Stimulated activated CD4-positive, alpha-beta T cell treated with anti-CD3 and anti-CD28 coated beads, Interleukin-1b, Interleukin-23, amount 100 ng/mL, for 1 hour (primary cell): ENCODE measurements at places on chromosomes 3 and 15.

- no peak for DNase-seq
Measured at GRCh38 chr15:70507772-70508371, 255.5 kb downstream of the UACA start.

GRCh38 chr3:143134471-143134870 is 14.9 kb downstream of the CHST2 start:
- no peak for DNase-seq

GRCh38 chr3:196193736-196194541 is 17.3 kb downstream of the ZDHHC19 start:
- no peak for DNase-seq

- no peak for DNase-seq
Measured at GRCh38 chr3:55616803-55617202, 129.7 kb upstream of the WNT5A start.

DNA sequence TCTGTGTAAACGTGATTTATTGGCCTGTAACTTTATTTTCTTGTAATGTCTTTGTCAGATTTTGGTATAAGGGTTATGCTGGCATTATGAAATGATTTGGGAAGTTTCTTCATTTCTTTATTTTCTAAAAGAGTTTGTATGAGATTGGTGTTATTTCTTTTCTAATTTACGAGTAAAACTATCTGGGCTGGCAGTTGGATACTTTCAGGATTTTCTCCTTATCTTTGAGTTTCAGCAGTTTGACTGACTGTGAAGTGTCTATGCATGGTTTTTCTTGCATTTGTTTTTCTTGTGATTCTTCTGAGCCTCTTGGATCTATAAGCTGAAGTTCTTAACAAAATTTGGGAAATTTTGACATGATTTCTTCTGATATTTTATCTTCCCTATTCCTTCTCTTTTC is 18.1 kb downstream of the ADGRG7 start:
- DNase-seq = no peak

DNA sequence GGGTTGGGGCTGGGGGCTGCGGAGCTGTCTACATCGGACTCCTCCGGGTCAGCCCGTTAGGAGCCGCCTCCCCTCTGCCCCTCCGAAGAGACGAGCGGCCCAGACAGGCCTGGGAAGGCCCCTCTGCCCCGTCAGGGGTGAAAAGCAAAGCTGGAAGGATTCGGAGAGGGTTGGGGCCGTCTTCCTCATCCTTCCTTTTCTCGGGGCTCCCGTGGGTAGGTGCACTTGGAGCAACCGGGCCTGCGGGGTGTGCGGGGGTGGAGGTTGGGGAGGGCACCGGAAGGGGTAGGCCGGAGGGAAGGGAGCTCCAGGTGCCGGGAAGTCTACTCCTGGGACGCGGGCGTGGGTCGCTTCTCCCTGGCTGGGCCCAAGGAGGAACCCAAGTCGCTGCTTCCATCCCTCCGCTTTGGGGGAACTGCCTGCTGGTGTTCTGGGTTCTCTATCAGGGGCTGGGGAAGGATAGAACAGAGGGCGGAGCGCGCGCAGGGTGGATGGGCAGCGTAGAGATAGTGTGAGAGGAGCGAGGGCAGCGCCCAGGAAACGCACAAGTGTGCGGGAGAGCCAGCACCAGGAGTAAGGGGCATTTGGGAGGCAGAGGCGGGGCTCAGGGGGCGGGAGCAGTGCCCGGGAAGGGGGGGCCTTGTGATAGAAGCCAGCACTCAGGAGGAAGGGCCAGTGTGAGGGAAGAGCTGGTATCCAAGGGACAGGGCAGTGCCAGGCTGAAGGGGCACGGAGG is 590 bp downstream of the POLR2H start:
- DNase-seq = no peak

- DNase-seq = no peak
Measured at GRCh38 chr3:160392798-160393197, 6.2 kb downstream of the IFT80 start.

GRCh38 chr3:72255191-72255590 is 470.2 kb upstream of the PROK2 start:
- DNase-seq = no peak

- no peak for DNase-seq
Measured at GRCh38 chr3:171878461-171879225, 35.5 kb downstream of the TMEM212 start.

- no peak for DNase-seq
Measured at GRCh38 chr15:69498987-69499386, 46.4 kb downstream of the RPLP1 start.

- no peak for DNase-seq
Measured at GRCh38 chr3:138875754-138876664, 41.3 kb upstream of the PIK3CB start.

- DNase-seq = no peak
Measured at GRCh38 chr3:133914839-133915600, 19.3 kb upstream of the RAB6B start.

DNA sequence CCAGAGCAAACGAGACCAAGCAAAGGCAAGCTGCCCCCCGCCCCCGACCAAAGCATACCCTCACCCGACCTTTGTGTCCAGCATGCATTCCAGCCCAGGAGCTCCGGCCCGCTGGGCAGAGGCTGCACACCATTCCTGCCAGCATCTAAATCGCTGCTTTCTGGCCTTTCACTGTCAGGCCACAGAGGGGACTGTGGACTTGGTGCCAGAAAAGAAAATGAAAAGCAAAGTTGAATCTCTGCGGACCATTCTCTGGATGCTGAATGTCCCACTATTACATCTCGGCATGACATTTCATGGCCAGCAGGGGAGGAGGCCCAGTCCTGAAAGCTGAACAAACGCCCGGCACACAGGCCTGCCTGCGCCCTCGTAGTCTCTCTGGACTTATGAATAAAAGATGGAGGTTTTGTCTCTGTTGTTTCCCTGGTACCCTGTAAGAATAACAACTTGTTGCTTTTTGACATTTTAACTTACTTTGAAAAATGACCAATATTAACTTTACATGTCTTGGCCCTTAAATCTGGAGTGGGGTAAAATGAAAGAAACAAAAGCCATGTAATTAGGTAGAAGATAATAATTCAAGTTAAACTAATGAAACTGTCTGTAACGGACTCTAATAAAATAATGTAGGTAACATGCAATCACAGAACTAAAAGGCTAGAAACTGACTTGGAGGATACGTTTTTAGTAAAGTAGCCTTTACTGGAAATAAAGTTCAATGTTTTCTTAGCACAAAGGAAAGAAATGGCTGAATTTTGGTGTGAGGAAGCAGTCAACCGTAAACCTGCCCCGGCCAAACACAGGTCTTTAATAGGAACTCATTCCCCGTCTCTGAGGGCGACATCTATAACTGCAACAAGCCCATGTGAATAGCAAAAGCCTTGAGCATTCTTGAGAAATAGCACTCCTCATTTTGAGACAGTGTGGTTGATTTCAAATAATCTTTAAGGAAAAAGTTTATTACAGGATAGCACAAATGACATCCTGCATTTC is 12.7 kb downstream of the IL17RD start:
- no peak for DNase-seq

- DNase-seq = no peak
Measured at GRCh38 chr3:17261627-17262369, 377.0 kb downstream of the PLCL2 start.

- no peak for DNase-seq
Measured at GRCh38 chr15:80350941-80351610, 53.1 kb upstream of the ARNT2 start.

GRCh38 chr3:132456136-132456535 is 38.8 kb downstream of the DNAJC13 start:
- DNase-seq = no peak

GRCh38 chr3:56052188-56052587 is 416.1 kb downstream of the ERC2 start:
- DNase-seq = no peak

DNA sequence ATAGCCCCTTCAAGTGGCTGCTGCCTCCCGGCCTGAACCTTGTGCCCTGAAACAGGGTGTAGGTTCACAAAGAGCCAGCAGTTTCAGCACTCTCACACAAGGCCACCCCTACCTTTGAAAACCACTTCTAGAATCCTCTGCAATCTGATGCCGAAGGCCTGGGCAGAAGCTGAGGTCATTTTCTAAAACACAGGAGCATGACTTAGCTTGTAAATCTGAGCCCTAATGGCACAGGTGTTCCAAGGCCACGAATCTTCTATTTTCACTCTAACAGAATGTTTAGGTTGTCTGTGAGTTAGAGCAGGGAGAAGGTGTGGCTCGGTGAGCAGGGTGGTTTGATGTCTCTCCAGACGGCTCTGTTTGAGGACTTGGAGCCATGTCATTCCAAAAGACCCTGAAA is 62.3 kb downstream of the SYNM start:
- no peak for DNase-seq

DNA sequence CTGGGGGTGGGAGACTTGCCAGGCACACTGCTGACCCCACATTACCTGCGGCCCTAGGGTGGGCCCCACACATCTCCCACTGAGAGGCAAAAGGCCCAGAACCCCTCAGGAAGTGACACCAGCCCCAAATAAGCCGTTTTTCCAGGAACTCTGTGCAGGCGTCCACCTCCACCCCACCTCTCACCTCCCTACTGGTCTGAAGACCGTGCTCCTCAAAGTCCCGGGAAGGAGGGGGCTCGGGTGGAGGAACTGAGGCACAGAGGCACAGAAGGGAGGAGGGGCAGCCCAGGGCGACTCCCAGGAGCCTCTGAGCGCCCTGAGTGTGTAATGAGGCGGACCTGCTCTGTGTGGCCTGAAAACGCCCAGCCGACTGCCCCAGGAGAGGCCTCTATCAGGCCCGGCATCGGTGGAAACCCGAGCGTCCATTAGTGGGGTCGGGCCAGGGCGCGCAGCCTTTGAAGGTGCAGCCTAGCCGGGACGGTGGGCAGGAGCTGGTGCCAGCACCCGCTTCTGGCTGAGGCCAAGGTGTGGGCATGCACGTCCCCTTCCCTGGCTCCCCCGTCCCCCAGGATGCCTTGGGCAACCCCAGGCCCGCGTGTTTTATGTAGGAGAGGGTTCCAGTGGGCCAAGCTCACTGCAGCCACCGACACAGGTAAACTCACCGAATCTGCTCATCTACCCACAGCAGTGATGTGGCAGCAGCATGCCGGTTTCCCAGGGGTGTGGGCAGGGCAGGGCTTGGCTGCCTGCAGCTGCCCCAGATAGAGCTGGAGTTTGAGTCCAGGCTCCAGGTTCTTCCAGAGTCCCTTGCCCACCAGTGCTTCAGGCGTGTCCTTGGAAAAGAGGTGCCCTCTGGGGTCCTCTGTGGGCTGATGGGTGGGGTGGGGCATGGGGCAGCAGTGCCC is 55.8 kb downstream of the DNAJB8 start:
- DNase-seq = no peak

GRCh38 chr3:26346497-26346896 is 276.1 kb upstream of the LRRC3B start:
- DNase-seq = no peak

GRCh38 chr3:53101956-53102355 is 28.3 kb downstream of the RFT1 start:
- DNase-seq = no peak

- no peak for DNase-seq
Measured at GRCh38 chr15:22949074-22949547, 31.1 kb downstream of the CYFIP1 start.

DNA sequence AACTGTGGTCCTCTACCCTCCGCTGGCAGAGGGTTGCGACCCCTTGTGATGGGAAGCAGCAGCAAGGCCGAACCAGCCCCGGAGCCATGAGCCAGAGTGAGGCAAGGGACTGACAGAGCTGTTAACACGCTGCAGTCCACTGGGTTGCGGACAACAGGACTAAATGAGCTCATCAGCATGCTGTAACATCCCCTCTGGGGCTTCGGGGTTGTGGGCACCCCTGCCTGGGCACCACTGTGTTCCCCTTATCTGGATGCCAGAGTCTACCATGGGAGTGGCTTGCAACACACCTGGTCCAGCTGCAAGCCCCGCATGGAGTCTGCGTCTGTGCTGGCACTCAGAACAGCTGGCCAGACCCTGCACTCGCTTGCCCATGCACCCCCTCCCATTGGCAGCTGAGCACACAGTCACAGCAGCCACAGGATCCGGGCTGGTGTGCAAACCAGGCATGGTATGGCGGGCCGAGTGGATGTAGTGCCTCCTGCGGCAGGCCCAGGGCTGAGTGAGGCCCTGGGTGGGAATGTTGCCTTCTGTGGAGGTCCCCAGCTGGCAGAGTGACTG is 404.2 kb downstream of the PLCL2 start:
- no peak for DNase-seq

GRCh38 chr15:77623755-77624524 is 8.8 kb downstream of the LINGO1 start:
- DNase-seq = no peak

DNA sequence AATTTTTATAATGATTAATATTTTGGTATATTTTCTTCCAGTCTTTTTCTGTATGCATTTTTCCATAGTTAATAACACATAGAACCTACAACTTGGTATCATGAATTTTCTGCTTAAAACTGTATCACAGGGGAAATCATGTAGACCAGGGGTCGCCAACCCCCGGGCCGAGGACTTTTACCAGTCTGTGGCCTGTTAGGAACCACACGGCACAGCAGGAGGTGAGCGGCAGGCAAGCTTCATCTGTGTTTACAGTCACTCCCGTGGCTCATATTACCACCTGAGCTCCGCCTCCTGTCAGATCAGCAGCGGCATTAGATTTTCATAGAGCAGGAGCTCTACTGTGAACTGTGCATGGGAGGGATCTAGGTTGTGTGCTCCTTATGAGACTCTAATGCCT is 54.7 kb downstream of the RPL22L1 start:
- DNase-seq = no peak

- no peak for DNase-seq
Measured at GRCh38 chr3:50124800-50125178, 30.3 kb upstream of the SEMA3F start.

GRCh38 chr3:123653221-123653682 is 68.4 kb upstream of the HACD2 start:
- no peak for DNase-seq

- DNase-seq = no peak
Measured at GRCh38 chr15:57229051-57229450, 147.3 kb upstream of the CGNL1 start.

- DNase-seq = no peak
Measured at GRCh38 chr15:73130830-73131229, 78.6 kb downstream of the NEO1 start.

- no peak for DNase-seq
Measured at GRCh38 chr15:40452296-40453090, 11.7 kb downstream of the BAHD1 start.

GRCh38 chr3:40237889-40238571 is 71.5 kb upstream of the EIF1B start:
- DNase-seq = no peak
